ENCODE measurements at places on chromosomes 6 and 20.

DNA sequence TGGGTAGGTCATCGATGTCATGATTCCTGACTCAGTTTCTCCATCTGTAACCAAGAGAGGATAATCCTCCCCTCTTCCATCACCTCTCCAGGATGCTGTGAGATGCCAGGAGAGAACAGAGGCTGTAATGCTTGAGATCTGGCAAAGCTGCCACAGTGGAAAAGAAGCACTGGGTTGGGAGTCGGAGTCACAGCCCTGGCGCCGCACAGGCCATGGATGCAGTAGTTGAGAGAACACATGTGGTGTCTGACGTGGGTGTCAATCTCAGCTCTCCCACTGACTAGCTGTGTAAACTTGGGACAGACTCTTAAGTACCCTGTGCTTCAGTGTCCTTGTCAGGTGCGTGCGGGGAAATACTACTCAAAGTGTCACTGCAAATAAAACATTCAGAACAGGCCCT is 47.3 kb downstream of the LRFN2 start:
- no peak for DNase-seq

- peak; percentile 12 for DNase-seq
Measured at GRCh38 chr6:145212813-145213212, 522.5 kb downstream of the EPM2A start.

GRCh38 chr6:169921853-169922824 is 170.7 kb downstream of the ERMARD start:
- no peak for DNase-seq

DNA sequence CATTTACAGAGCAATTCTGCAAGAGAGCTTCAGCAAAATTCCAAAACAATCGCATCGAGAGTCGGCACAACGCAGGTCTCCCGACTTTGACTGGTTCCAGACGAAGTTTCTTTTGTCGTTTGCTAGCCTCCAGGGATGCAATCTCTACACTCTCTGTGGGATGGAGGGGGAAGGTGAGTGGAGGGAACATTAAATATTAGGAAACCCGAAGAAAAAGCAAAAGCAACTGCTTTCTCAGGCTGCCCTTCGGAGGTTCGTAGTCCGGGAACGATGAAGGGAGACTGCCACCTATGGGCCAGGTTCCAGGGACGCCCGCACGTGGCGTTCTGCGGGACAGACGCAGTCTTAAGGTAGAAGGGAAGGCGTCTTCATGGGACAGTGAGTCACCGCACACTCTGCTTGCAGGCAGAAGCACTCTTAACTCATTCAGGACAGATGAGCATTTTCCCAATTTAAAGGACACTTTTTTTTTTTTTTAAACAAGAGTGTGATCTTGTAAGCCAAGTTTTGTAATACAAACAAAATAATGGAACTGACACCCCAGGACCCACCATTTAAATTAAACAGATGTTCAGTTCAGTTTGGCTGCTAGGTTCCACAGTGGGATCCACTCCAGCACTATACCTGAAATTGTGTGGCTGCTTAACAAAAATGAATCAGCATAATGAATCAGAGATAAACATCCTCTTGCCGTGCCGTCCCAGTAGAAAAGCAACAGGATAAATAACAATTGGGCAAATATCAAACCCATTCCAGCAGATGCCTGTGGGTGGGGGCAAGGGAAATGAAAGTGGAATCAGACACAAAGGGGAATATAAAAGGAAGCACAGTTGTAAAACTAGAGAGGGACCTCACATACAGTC is 65.8 kb upstream of the ARMC2 start:
- DNase-seq: peak; percentile 86

GRCh38 chr20:44747166-44748004 is 1.7 kb downstream of the KCNK15 start:
- DNase-seq: peak; percentile 75

GRCh38 chr6:142740449-142740848 is 204.5 kb downstream of the HIVEP2 start:
- DNase-seq: no peak

DNA sequence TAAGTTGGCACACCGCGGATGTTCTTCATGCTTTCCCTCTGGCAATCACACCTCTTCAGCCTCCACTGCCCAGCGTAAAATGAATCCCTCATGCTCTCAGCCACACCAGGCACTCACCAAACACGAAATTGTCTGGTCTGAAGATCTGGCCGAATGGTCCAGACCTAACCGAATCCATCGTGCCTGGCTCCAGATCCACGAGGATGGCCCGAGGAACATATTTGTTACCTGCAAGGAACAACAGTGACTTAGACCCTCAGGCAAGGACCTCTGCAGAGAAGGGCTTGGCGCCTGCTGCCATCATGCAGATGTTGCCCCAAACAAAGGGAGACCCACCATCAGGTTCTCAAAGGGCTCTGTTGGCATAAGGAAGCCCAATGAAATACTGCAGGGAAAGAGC is 1.4 kb downstream of the TUBB2B start:
- DNase-seq: no peak

- DNase-seq: no peak
Measured at GRCh38 chr20:35387334-35387733, 24.4 kb downstream of the UQCC1 start.

DNA sequence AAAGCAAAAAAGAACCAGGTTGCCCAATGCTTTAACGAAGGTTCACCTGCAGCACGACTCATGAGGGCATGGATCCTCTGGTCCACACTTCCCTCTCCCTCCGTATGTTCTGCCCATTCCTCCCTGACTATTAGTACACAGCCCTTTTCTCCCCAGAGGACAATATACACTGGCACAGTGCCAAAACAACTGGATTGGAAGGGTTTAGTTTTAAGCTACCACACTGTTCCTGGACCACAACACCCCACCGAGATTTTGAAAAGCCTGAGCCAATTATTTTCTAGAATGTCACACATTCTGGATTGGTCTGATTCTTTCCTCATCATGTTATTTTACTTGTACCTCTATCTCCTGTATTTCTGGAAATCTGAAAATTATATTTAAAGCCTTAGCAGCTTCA is 2.9 kb upstream of the AKAP7 start:
- no peak for DNase-seq

DNA sequence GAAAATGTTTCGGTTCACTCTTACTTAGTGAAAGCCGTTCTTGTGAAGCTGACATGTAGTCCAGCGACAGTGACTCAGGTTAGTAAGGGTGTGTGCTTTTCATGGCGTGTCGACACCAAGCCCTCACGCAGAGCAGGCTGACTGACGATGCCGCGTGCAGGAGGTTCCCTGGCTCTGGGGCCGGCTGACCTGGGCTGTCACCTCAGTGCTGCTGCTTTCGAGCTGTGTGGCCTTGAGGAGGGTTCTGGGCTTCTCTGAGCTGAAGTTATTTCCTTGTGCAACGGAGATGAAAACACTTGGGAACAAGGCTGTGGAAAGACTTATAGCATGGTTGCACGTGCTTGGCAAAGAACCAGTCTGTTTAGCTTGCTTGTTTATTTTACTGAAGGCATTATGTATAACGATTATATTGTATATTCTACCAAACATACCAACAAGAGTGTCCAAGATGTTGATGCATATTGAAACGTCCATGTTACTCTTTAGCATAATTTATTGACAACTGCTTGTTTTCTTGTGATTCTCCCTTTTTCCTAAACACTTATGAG is 59.2 kb downstream of the PHACTR3 start:
- DNase-seq: no peak

DNA sequence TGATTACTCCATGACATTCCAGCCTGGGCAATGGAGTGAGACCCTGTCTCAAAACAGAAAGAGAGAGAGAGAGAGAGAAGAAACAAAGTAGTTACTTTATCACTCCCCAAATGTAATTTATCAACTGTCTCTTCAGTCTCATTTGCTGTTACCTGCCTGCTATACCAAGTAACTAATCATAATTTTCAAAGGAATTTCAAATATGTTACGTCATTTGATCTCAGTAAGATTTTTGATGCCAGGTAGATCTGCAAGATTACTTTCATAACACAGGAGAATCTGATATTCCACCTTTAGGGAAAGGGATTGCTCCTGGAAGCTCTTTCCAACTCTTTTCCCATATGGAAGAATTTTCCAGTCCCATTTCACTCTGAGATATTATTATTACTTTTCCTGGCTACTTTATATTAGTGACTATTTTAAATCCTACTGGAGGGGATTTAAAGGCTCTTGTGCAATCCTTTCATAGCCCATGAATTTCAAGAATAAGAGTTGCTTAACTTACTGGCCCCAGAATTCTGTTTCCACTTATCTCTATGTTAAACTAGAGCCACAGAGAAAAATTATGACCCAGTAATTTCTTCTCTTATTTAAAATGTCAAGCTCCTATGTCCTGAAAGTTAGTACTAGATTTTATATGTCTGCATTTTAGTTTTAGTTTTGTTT is 390.2 kb upstream of the FLRT3 start:
- DNase-seq: no peak

DNA sequence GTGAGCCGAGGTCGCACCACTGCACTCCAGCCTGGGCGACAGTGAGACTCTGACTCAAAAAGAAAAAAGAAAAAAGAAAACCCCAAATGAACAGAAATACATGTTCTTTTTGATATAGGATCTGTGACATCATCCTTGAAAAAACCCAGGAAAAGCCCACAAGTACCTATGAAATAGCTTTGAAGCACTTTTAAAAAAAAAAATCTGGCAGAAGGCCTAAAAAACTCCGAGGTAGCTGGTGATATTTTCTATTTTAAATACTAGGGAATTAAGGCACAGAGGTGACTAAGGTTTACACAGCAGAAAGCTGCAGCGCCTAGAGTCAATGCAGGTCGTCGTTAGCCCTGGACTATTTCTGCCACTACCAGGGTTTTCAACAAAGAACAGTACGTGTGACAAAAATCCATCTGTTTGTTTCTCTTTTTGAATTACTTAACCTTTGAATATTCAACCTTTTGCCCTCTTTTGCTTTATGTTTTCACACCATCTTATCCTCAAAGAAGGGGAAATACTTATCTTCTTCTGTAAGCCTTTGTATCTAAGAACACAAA is 39.4 kb upstream of the EEF1A1 start:
- DNase-seq: no peak

GRCh38 chr6:16436550-16436949 is 198.2 kb downstream of the GMPR start:
- no peak for DNase-seq

DNA sequence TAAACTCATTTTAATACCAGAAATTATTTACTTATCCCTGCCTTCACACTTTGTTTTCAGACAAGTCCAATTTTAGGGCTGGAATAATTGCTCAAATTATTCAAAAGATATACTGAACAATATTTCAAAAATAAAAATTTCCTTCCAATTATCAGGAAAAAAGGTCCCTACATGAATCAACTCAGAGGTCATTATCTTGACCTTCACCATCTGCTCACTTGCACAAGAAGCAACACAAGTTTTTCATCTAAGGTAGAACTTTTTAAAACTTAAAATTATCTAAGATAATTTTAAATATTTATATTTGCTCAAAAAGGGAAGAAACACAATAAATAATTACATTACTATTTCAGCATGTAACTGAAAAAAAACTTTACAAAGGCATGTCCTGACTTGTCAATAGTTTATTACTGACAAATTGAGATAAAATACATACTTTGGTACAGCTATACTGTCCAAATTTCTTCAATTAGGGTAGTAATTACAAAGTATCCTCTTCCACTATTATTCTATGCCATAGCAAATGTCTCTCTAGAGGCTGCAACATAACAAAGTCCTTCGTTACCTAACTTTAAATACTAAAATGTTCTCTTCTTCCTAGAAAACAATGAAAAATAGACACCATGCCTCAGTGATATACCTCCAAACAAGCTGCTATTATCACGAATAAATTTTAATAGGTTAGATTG is 2.4 kb downstream of the CEP85L start:
- peak; percentile 12 for DNase-seq

- DNase-seq: no peak
Measured at GRCh38 chr6:66993272-66993671, 1286.2 kb upstream of the EYS start.

DNA sequence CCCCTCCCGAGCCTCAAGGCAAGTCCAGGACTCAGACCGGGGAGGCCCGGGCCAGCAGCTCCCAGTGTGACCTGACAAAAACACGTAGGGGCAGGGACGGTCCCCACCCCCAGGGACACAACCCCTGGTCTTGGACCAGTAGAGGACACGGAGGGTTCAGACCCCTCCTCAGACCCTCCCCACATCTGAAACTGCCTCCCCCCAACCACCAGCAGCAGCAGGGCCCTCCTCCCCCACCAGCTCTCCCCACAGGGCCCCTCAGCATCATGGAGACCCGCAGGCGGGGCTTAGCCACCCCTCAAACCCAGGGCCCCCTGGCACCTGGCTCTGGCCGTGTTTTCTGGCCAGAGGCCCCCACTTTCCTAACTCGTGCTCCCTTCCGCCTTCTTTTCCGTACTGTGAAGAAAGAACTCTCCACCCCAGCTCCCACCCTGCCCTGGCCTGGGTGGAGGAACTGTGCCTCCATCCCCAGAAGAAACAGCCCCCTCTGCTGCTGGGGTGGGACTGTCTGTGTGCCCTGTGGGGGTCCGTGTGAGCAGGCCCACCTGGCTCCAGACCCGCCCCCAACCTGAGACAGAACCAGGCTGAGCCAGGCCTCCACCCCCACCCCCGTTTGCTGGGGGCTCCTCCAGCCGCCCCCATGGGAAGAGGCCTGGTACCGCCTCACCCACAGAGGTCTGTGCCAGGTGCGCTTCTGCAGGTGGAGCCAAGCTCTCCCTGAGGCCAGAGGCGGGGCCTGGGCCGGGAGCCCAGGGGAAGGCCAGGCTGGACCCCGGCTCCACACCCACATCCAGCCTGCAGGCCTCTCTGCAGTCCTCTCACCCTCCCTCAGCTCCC is 39.0 kb upstream of the MDFI start:
- DNase-seq: no peak

DNA sequence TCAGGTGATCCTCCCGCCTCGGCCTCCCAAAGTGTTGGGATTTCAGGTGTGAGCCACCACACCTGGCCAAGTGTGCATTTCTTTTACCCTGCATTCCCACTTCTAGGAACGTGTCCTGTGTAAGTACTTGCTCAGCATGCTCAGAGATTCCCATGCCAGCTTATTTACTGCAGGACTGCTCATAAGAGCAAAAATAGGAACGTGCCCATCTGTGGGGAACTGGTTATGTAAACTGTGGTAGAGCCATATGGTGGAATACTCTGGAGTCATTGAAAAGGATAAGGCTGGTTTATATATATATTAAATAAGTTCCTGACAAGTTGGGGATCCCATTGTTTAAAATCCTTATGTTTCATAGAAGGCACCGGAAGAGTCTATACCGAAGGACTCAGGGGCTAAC is 38.2 kb upstream of the FANCE start:
- no peak for DNase-seq

- no peak for DNase-seq
Measured at GRCh38 chr6:170283212-170284081, 7.4 kb downstream of the DLL1 start.

DNA sequence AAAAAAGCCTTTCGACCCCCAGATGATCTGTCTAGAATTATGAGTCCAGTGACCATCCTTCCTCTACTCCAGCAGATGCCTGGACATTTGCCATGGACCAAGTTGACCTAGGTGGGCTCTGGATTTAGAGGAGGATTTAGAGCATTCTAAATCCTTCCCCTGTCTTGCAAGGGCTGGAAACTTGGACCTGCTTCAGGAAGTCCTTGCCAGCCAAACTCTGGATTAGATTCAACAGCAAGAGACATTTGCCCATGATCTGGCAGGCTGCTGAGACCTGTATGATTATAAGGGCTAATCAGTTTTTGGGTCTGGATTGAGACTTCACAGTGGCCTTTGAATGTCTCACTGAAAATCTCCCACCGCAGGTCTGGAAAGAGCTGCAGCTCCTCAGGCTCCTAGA is 13.1 kb upstream of the HDGFL1 start:
- no peak for DNase-seq
